Stimulated activated CD8-positive, alpha-beta memory T cell treated with anti-CD3 and anti-CD28 coated beads, Interleukin-4, amount 100 ng/mL, for 48 hours (primary cell): ENCODE measurements at places on chromosomes 1 and 21.

DNA sequence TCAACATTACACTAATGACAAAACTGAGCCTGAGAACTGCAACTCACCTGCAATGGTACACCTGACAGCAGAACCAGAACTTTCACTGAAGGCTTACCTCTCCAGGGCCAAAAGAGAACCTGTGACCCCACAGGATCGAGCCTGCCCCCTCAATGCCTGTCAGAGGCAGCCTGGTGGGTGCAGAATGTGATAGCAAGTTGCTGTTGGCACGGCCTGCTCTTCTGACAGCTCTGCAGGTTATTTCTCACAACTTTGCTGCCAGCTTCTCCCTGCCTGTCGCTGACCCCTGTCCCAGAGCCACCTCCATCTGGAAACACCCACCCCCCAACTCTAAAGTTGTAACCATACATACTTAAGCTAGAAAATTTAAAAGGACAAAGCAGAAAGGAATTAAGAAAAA is 35.2 kb downstream of the HIVEP3 start:
- DNase-seq, result no peak

DNA sequence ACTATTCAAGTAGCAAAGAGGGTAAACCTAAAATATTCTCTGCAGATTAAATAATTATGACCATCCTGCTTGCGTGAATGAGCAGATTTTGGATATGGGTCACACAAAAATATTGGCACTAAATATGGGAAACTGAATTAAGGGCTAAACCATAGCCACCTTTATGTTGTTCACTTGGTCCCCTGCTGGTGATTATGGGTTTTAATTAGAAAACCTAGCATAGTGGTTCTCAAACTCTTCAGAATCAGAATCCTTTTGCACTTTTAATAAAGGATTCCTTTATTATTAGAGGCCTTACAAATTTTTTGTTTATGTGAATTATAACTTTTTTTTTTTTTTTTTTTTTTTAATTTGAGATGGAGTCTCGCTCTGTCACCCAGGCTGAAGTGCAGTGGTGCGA is 38.5 kb upstream of the ZNHIT6 start:
- DNase-seq, result no peak

GRCh38 chr21:40952551-40953323 is 105.8 kb upstream of the DSCAM start:
- DNase-seq, result no peak

- DNase-seq, result no peak
Measured at GRCh38 chr1:32706491-32706890, 3.9 kb upstream of the SYNC start.

DNA sequence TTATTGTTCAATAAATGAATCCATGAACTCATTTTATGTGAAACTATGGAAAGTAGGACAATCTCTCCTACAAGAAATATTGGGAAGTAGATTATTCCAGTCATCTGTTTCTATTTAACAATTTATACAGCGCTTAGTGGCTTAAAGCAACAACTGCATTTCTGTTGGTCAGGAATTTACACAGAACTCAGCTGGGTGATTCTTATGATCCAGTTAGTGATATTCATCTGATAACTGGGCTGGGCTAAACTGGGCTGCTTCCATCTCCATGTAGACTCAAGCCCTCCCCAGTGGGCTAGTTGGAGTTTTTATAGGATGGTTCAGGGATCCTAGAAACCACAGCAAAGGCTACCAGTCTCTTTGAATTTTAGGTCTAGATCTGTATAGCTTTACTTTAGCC is 497.9 kb upstream of the NEGR1 start:
- no peak for DNase-seq

DNA sequence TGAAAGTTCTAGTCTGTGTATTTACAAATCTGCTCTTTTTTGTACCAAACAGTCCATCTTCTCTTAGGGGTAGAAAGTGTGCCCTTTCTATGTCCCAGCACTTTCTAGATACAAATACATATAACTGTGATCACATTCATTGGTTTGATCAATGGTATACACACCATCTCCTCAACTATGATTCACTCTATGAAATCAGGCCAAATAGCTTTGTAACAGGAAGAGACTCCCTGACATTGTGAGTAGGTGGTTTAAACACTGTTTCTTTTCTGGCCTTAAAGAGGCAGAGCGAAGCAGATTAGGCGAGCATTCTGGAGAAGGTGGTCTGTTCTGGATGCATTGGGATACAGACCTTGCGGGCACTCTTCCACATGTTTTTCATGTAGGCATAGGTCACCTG is 39.3 kb upstream of the EXOSC10 start:
- no peak for DNase-seq

GRCh38 chr21:35506352-35506751 is 457.2 kb upstream of the RUNX1 start:
- no peak for DNase-seq

DNA sequence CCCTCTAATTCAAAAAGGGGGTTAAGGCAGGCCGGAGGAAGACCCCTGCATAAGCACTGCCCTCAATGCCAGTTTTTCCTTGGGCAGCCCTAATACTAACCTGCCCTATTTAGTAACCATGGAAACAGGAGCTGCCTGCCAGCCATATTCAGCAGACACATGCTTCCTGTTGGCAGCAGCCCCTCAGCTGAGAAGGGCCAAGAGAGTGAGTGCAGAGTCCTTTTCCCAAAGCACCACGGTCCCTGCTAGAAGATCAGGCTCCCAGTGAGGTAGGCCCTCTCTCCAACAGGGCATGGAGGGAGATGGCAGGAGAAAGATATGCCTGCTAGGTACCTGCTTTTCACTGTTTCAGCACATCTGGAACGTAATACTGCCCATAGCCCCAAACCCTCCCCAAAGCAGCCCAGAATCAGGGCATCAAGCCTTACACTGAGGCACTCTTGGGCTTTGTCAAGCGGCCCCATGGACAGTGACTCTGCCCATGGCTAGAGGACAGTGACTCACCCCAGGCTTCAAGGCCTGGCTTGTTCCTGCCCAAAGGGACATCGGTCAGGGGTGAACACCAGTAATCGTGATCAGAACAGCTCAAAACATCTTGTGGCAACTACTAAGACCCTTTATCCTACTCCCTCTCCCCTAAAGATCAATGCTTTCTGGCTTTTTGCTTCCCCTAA is 64.5 kb downstream of the BCAR3 start:
- DNase-seq, result no peak

GRCh38 chr1:44721485-44722361 is 9.2 kb downstream of the RNU5D-1 start:
- DNase-seq, result peak; percentile 86
